CD4-positive, CD25-positive, alpha-beta regulatory T cell (primary cell): ENCODE measurements at places on chromosomes 4 and X. TPM values are rescaled to one million over a fixed set of nuclear protein-coding genes. Genes with fewer than 3 reads are reported as not detected.

DNA sequence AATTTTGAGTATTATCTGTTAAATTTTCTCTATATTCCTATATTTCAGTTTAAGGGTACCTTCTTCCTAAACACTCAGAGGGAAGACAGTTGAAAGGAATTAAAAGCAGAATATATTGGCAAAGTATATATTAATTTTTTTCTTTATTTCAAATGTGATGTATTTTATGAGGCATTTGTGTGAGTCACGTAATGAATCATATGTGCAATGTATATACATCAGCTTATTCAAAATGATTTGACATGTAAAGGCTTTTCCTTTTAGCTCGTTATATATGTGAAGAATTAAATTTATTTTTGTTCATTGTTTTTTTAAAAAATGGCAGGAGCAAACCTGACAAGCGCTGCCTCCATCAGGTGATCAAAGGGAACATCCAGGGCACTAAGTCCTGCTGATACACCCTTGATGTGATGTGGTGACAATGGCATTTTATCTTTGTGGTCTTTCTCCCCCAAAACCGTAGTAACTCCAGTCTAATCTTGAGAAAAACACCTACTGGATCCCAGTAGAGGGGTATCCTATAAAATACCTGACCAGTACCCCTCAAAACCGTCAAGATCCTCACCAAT is 8.9 kb downstream of the WWC2 start:
- DNase-seq = no peak

DNA sequence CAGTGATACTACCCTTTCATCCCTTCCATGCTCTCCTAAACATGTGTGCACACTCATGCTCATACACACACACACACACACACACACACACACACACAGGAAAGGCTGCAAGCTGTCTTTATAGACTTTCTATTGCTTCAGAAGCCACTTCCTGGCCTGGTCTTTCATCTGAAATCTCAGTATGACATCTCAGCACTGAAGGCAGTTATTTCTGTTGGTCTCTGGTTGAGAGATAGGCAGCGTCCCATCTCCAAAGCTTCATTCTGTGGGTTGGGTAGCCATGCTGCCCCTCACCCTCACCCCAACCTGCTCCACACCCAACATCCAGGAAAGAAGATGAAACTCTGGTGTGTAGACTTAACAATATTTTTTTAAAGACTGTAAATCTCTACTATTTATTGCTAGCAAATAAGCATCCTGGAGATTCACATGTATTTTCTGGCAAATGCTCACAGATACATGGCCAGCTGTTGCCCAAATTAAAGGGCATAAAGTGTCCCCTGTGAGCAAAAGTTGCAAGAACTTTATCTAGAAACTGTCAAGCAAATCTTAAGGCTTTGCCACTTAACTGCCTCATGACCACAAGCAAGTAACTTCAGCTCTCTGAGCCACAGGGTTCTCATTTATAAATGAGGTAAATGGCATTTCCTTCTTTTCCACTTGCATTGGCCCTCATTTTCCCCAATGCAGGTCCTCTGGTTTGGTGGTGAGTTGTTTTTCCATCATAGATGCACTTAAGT is 189.8 kb upstream of the AFF2 start:
- peak; percentile 86 for DNase-seq

DNA sequence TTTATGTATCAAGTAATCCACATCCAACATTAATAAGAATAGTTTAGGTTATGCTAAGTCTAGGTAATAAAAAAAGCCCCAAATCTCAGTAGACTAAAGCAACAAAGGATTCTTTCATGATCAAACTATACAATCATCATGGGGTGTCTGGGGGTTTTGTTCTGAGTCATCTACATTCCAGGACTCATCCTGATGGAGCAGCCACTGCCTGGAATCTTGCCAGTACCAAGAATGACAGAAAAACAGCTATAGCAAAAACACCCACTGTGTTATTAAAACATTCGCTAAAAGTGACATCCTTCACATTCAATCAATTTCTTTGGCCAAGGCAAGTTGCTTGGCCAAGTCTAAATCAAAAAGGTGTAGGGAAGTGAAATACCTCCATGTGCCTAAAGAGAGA is 3.9 kb upstream of the ARHGEF38 start:
- no peak for DNase-seq

DNA sequence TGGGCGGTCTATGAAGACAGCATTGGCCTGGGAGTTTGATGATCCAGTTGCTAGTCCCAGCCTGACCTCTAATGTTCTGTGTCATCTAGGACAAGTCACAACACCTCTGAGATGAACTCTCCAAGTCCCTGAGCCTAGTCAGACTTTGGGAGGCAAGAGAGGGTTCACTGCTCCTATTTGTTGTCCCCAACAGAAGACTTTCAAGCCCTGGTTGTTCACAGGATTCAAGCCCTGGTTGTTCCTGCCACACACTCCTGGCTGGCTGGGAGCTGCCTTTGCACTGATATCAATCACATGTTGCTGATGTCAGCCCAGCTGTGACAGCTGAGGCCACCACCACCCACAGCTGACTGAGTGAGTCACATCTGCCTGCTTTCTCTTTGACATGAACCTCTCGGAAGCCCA is 253.2 kb upstream of the RASGEF1B start:
- DNase-seq = no peak

- no peak for DNase-seq
Measured at GRCh38 chr4:22962295-22962694, 269.6 kb downstream of the GBA3 start.

Gene LDOC1
- total RNA-seq = 2.5 TPM

GRCh38 chr4:177308125-177308524 is 1.5 kb upstream of the NEIL3 start:
- DNase-seq = no peak

- no peak for DNase-seq
Measured at GRCh38 chr4:138851391-138852335, 163.9 kb upstream of the NOCT start.

DNA sequence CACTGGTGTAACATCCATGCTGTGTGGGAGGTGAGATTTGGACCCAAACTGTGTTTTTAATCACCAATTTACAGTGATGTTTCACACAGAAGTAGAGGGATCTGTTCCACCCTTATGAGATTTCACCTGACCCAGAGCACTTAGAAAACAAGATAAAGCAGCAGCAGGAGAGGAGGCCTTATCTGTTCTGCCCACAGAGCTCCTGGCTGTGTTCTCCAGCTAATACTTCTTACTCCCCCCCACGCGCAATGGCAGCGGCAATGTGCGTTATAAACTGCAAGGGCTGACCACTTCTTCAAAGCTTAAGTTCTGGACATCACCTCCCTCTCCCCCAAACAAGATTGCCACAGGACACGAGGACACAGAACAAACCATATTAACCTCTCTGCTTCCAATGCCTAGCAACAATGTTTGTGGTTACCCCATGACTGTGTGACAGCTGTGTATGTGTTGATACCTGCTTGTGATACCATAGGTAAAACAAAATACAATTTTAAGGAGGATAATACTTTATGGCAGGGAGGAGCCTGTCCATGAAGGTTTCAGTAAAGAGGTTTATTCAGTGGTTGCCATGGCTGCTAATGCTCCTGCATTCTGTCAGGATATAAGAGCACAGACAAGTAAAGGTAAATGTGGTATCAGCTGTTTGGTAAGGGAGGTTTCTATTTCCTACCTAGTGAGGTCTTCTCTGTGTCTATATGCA is 210.0 kb downstream of the SOWAHB start:
- DNase-seq = no peak

Gene PRKG2
- total RNA-seq = 1.9 TPM

DNA sequence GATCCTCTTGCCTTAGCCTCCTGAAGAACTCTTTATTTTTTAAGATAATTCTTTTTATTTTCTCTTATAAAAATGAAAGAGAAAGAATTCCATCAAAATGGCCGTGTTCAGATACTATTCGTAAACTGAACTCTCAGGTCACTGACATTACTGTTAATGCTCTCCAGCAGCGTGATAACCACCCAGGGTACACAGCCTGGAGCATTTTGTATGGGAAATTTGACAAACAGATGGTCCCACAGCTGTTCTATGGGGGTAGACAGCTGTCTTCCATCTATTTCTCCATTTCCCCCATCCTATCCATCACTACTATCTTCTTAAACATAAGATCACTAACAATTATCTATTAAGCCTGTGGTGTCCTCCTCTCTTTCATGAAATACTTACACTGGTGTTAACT is 47.8 kb downstream of the SYNPO2 start:
- DNase-seq = no peak

DNA sequence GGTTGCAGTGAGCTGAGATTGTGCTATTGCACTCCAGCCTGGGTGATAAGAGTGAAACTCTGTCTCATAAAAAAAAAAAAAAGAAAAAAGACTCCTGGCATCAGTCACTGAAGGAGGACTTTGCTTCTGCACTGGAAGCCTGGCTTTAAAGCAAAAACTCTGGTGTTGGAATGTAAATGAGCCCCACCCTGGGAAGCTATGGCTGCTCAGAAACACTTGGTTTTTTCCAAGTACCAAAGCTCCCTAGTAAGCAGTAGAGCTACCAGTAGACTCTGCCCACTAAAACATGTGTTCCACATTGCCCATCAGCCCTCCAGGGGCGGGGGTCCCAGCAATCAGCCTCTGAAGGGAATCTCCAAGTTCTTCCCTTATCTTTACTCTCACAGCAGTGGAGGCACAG is 154.4 kb downstream of the SHROOM3 start:
- DNase-seq = no peak

DNA sequence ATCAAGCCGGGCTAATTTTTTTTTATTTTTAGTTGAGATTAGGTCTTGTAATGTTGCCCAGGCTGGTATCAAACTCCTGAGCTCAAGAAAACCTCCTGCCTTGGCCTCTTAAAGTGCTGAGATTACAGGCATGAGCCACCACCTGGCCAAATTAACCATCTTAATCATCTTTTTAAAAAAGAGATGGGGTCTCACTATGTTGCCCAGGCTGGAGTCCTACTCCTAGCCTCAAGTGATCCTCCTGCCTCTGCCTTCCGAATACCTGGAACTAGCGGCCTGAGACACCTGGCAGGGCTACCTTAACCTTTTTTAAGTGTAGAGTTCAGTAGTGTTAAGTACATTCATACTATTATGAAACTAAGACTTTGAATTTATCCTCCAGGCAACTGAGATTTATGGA is 1.7 kb upstream of the RPS3A start:
- DNase-seq = no peak

DNA sequence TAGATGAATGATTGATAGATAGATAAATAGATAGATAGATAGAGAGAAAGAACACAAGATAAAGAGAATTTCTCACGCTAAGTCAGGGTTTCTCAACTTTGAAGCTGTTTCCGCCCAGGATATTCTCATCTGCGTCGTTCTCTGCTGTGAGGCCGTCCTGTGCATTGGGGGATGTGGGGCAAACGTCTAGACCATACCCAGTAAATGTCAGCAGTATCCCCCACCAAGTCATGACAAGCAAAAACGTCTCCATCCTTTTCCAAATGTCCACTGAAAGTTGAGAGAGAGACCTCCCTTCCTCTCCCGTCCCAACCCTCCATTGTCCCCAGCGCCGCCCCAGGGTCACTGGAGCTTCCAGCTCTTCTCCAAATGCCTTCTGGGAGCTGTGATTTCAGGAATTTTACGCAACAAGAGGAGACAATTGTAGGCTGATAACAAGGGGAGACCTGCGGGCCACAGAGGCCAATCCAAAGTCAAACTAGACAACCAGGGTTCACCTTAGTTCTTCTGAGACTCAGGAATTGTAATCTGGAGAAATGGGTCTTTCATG is 8.9 kb upstream of the CRLF2 start:
- DNase-seq = no peak

GRCh38 chr4:10083331-10083771 is 33.2 kb downstream of the WDR1 start:
- DNase-seq = no peak

DNA sequence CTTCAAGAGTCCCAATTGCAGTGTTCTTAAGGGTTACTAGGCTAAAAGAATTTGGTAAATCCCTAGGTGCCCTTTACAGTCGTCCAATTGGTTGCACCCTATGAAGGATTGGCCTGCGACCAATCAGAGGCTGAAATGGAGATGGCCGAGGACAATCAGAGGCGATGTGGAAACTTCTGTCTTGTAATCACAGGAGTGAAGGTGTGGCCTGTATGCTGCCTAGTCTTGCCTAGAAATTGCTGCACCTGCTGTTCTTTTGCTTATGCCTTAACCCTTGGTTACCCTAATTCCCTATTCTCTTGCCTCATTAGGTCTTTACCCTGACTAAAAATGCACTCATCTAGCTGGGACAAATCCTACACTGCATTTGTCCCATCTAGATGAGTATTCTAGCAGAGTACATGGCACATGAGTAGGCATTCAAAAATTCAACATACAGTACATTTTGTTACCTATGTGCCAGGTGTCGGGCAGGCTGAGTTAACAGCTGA is 1.0 kb upstream of the DCK start:
- DNase-seq = no peak

DNA sequence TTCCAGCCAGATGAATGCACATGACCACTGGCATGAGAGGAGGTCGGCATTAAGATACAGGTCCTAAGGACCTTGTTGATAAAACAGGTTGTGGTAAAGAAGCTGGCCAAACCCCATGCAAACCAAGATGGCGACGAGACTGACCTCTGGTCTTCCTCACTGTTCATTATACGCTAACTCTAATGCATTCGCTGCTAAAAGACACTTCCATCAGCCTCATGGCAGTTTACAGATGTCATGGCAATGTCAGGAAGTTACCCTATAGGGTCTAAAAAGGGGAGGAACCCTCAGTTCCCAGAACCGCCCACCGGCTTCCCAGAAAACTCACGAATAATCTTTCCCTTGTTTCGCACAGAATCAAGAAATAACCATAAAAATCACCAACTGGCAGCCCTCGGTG is 182.4 kb downstream of the DHRSX start:
- no peak for DNase-seq

GRCh38 chr4:165393704-165394103 is 14.9 kb downstream of the CPE start:
- no peak for DNase-seq

Gene ARMCX1
- total RNA-seq = 0.64 TPM

Gene DMRTC1
- total RNA-seq = not detected

Gene SLC26A1
- total RNA-seq = 0.37 TPM

- no peak for DNase-seq
Measured at GRCh38 chr4:168843635-168844034, 166.4 kb downstream of the CBR4 start.

GRCh38 chrX:105565856-105566255 is 256.5 kb upstream of the NRK start:
- DNase-seq = no peak
